ENCODE measurements at places on chromosomes 6 and 20. TPM values are rescaled to one million over a fixed set of nuclear protein-coding genes. Genes with fewer than 3 reads are reported as not detected.

Gene DLGAP4
- 44.2 TPM for total RNA-seq

DNA sequence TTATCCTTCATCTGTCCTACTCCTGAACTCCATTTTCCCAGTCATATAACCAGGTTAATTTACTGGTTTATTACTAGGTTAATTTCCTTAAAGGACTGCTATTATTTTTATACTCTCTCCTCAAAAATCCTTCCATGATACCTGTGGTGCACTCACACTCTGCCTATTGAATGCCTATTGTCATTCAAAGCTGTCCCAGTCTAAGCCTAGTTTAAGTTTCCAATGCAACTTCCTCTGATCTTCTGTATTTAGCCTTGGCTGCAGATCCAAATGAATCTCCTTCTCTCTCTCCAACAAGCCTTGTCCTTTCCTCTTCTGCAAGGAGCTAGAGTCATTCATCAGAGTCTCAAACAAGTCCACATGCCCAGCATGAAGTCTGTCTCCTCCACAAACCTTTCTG lies 41.3 kb upstream of the ADGRF5 start:
- no peak for DNase-seq
- H3K27me3 ChIP-seq: no peaks in the 10 kb centered on the region
- H3K4me1 ChIP-seq: no peaks in the 10 kb centered on the region
- H3K36me3 ChIP-seq: no peaks in the 10 kb centered on the region

DNA sequence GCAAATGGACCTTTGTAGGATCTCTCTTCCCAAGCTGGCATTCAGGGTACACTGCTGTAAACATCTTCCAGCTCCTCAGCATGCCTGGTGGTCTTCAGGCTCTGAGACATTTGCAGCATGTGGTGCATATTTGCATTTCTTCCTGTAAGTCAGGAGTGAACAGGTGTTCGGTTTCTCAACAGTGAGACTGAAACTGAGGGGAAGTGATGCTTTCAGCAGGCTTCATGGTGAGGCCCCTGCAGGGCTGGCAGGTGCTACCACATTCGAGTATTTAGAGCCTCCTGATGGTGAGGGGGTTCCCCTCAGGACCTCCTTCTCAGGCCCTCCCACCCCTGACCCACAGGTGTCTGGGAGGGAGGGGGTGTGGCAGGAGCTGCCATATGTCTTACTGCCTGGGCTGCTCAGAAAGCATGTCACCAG lies 15.1 kb downstream of the MYBL2 start:
- DNase-seq: no peak
- H3K27ac ChIP-seq: peak overlapping the region; percentile 52
- H3K27me3 ChIP-seq: no peaks in the 10 kb centered on the region
- H3K36me3 ChIP-seq: peaks cover 25% of the 10 kb centered on the region

- no peak overlapping the region for H3K4me3 ChIP-seq
- H3K27ac ChIP-seq: no peak overlapping the region
- no peaks in the 10 kb centered on the region for H3K4me1 ChIP-seq
Observed at GRCh38 chr6:49782293-49782692, 4.8 kb downstream of the PGK2 start.

- H3K27me3 ChIP-seq: peaks cover 4% of the 10 kb centered on the region
- peak overlapping the region; percentile 26 for H3K4me3 ChIP-seq
- peaks cover 80% of the 10 kb centered on the region for H3K4me1 ChIP-seq
Observed at GRCh38 chr6:159062564-159062945, 17.8 kb upstream of the TAGAP start.

Data from activated CD4-positive, alpha-beta memory T cell treated with anti-CD3 and anti-CD28 coated beads, Interleukin-2, amount 10 ng/mL, durations not matched to agents 7 days and 5 days (primary cell).